HCT116 (cell line): ENCODE measurements at places on chromosomes 13 and 19. TPM values are rescaled to one million over a fixed set of nuclear protein-coding genes. Genes with fewer than 3 reads are reported as not detected.

GRCh38 chr19:41595258-41595889 is 19.4 kb downstream of the CEACAM21 start:
- H3K4me1 ChIP-seq, result no peaks in the 10 kb centered on the region
- H3K4me3 ChIP-seq, result no peak overlapping the region
- H3K36me3 ChIP-seq, result no peaks in the 10 kb centered on the region
- no peak overlapping the region for H3K27ac ChIP-seq

DNA sequence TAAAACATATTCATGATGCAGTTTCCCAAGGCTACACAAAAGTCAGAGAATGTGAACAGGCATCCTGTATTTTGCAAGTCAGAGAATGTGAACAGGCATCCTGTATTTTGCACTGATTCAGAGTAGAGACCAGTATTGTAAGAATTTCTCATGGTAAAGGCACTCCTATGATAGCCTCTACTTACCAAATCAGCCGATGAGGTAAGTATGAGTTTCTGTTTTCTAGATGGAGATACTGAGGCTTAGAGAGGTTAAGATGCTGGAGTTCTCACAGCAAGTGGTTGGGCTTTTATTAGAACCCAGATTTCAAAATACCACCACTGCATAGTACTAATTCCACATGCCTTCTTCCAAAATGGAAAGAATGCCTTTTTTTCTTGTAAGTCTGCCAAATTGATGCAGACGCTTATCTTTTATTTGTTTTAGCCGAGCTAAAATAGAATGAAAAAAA is 12.3 kb downstream of the TPT1 start:
- H3K27ac ChIP-seq, result no peak overlapping the region
- no peaks in the 10 kb centered on the region for H3K36me3 ChIP-seq
- no peaks in the 10 kb centered on the region for H3K27me3 ChIP-seq
- no peak for DNase-seq

Gene URAD
- not detected for total RNA-seq

Gene TMEM86B
- total RNA-seq, result 10.6 TPM
